ENCODE measurements at places on chromosomes 16 and 17.

- no peak for DNase-seq
Observed at GRCh38 chr17:37197336-37197735, 178.4 kb upstream of the C17orf78 start.

GRCh38 chr16:10514369-10515055 lies 65.9 kb downstream of the EMP2 start:
- DNase-seq, result peak; percentile 32

DNA sequence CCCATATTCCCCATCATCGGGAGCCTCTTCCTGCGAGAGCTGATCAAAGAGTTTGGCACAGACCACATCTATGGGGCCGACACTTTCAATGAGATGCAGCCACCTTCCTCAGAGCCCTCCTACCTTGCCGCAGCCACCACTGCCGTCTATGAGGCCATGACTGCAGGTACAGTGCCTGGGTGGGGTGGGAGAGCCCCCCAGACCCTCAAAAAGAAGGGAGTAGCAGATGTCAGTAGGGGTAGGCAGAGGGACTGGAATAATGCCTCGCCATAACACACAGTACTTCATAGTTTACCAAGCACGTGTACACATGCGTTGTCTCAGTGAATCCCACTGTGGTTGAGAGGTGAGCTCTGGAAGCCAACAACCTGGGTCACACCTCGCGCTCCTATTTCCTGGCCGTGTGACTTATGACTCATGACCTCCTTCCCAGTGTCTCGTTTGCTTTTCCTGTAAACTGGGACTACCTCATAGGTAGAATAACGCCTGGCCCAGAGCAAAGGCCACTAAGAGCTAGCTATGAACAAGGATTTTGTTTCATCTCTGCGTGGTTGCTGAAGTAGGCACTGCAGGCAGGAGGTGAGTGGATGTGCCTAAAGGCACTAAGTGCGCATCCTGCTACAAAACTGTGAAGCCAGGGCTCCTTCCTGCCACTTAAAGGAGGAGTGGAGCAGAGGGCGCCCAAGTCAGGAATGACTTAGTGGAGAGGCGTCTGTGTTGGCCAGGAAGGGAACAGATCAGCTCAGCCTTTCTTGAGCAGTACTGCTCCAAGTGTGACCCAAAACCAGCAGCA lies 5.2 kb downstream of the NAGLU start:
- DNase-seq, result no peak

- DNase-seq, result no peak
Observed at GRCh38 chr16:76346210-76346609, 69.0 kb downstream of the CNTNAP4 start.

- no peak for DNase-seq
Observed at GRCh38 chr17:80498242-80498919, 22.0 kb upstream of the NPTX1 start.

- DNase-seq, result no peak
Observed at GRCh38 chr17:33038740-33039139, 47.1 kb downstream of the SPACA3 start.

Data from CD4-positive, alpha-beta T cell (primary cell).